Tibial nerve (tissue), 4 donors: ENCODE measurements at places on chromosomes 1 and 21. TPM values are rescaled to one million over a fixed set of nuclear protein-coding genes. Genes with fewer than 3 reads are reported as not detected.

The NR1I3 gene
- total RNA-seq = not detected

The ANKRD45 gene
- total RNA-seq = not detected

The LYPD8 gene
- total RNA-seq = not detected

The ZNHIT6 gene
- 15.6 TPM for total RNA-seq

The KRTAP21-2 gene
- not detected for total RNA-seq

The C1orf21 gene
- total RNA-seq = 30.6 TPM

The GJB3 gene
- not detected for total RNA-seq

The BRDT gene
- total RNA-seq = not detected

The LCE3D gene
- not detected for total RNA-seq

- no peak for DNase-seq
- H3K27me3 ChIP-seq = no peaks in the 10 kb centered on the region
- no peaks in the 10 kb centered on the region for H3K36me3 ChIP-seq
Observed at GRCh38 chr1:58206749-58207148, 339.8 kb downstream of the OMA1 start.

- H3K27ac ChIP-seq = no peak overlapping the region
- no peak overlapping the region for H3K4me3 ChIP-seq
- H3K4me1 ChIP-seq = no peaks in the 10 kb centered on the region
- no peaks in the 10 kb centered on the region for H3K36me3 ChIP-seq
Observed at GRCh38 chr1:5296557-5297179, 642.3 kb downstream of the AJAP1 start.

GRCh38 chr1:24300971-24301784 lies 18.0 kb upstream of the GRHL3 start:
- H3K4me1 ChIP-seq = peaks cover 7% of the 10 kb centered on the region
- peaks cover 21% of the 10 kb centered on the region for H3K27me3 ChIP-seq
- no peak overlapping the region for H3K4me3 ChIP-seq
- H3K27ac ChIP-seq = no peak overlapping the region

DNA sequence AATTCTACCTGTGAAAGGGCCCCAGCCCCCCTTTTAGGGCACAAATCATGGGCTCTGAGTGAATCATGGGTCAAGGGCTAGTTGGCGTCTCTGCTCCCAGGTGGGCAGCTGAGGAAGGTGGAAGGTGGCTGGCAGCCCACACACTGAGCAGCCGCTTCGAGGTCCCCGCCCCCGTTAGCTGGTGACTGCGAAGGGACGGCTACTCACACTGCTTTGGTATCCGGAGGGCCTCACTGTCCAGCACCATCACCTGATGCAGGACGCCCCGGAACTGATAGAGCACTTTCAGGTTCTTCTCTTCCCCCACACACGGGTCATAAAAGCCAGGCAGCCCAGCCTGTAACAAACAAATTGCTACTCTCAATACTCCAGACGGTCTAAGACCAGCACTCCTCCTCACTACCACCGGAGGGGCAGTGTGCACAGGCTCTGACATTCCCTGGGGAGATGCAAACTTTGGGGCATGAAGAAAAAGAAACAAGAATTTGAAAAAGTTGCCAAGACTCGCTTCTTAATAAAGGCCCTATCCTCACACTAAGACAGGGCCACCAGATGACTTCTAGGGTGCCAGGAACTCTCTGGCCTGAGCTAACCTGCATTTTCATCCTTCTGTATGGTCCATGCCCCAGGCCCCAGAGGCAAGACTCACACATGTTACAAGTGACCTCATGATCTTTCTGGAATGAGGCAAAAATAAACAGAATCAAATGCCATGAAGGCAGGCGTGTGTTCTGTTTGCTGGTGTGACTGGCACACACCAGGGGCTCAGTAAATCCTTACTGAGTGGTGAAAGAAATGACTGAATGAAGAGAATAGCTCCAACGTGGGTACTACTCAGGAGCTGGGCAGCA lies 11.5 kb downstream of the THAP3 start:
- DNase-seq = no peak
- H3K27ac ChIP-seq = no peak overlapping the region
- peaks cover 93% of the 10 kb centered on the region for H3K36me3 ChIP-seq
- no peak overlapping the region for H3K4me3 ChIP-seq
- H3K27me3 ChIP-seq = no peaks in the 10 kb centered on the region

- no peak overlapping the region for H3K4me3 ChIP-seq
- peak overlapping the region; percentile 70 for H3K27ac ChIP-seq
- H3K27me3 ChIP-seq = no peaks in the 10 kb centered on the region
- H3K36me3 ChIP-seq = no peaks in the 10 kb centered on the region
- no peaks in the 10 kb centered on the region for H3K4me1 ChIP-seq
Observed at GRCh38 chr1:28392027-28392652, 22.6 kb downstream of the PHACTR4 start.

DNA sequence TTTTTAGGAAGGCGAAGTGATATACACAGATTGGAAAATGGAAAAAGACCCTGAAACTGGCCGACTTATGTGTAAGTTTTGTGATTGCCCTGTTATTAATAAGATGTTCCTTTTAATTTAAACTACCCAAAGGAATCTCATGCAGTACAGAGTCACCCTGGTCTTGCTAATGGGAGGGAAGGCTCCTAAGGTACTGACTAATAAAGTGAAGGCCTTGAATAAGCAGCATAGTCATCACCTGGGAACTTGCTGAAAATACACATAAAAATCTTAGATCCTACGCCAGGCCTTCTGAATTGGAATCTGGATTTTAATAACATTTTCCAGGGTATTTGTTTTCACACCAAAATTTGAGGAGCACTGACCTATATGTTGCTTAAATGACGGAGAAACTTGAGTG lies 73.4 kb upstream of the MCOLN3 start:
- no peak overlapping the region for H3K4me3 ChIP-seq
- no peaks in the 10 kb centered on the region for H3K27me3 ChIP-seq
- no peak for DNase-seq
- no peak overlapping the region for H3K27ac ChIP-seq
- H3K4me1 ChIP-seq = no peaks in the 10 kb centered on the region
- no peaks in the 10 kb centered on the region for H3K36me3 ChIP-seq

DNA sequence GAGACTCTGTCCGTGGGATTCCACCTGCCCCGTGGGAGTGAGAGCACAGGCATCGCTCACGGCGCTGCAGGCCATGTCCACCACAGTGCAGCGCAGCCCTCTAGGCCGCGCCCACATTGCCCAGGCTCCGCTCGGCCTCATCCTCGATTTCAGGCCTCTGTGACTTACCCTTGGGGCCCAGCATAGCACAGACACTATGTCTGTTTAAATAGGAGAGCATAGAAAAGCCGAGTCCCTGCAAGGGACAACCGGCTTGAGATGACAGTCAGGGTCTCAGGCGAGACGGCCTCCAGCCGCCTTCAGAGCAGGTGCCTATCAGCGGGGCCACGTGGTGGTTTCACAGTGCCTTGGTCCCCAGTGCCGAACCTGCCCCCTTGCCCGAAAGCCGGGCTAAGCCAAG lies 56.9 kb upstream of the POFUT2 start:
- no peak overlapping the region for H3K4me3 ChIP-seq
- H3K4me1 ChIP-seq = peaks cover 12% of the 10 kb centered on the region
- no peaks in the 10 kb centered on the region for H3K27me3 ChIP-seq
- no peak for DNase-seq
- no peak overlapping the region for H3K27ac ChIP-seq
- H3K36me3 ChIP-seq = no peaks in the 10 kb centered on the region

GRCh38 chr21:36232641-36233040 lies 76.0 kb downstream of the DOP1B start:
- no peaks in the 10 kb centered on the region for H3K27me3 ChIP-seq
- H3K27ac ChIP-seq = no peak overlapping the region
- no peak overlapping the region for H3K4me3 ChIP-seq
- H3K36me3 ChIP-seq = peaks cover 9% of the 10 kb centered on the region

DNA sequence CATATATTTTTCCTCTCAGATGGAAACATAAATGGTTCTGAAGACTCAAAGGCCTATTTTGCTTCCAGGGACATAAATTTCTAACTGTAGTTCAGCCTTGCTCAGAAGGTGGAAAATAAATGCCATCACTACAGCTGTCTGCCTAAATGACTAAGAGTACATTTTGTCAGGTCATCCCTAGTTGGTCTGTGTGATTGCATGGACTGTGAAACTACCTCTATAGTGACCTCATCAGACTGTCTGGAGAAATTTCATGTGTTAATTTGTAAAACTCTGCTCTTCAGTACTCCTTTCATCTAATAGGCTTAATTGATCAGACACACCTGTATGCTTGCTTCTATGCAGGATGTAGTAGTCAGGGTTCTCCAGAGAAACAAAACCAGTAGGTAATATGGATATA lies 886.9 kb downstream of the AMY1C start:
- no peaks in the 10 kb centered on the region for H3K36me3 ChIP-seq
- H3K4me1 ChIP-seq = no peaks in the 10 kb centered on the region
- H3K27me3 ChIP-seq = no peaks in the 10 kb centered on the region
- no peak for DNase-seq
- no peak overlapping the region for H3K27ac ChIP-seq
- H3K4me3 ChIP-seq = no peak overlapping the region

DNA sequence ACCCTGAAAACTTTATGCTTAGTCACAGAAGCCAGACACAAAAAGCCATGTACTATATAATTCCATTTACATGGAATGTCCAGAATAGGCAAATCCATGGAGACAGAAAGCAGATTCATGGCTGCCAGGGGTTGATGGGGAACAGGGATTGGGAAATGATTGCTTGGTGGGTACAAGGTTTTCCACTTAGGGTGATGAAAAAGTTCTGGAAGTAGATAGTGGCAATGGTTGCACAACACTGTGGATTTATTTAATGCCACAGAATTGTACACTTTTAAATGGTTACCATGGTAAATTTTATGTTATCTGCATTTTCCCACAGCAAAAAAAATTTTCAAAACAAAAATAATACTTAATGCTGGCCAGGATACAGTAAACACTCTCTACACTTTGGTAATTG lies 40.6 kb downstream of the ENAH start:
- H3K4me3 ChIP-seq = no peak overlapping the region
- H3K27me3 ChIP-seq = no peaks in the 10 kb centered on the region
- H3K36me3 ChIP-seq = no peaks in the 10 kb centered on the region

DNA sequence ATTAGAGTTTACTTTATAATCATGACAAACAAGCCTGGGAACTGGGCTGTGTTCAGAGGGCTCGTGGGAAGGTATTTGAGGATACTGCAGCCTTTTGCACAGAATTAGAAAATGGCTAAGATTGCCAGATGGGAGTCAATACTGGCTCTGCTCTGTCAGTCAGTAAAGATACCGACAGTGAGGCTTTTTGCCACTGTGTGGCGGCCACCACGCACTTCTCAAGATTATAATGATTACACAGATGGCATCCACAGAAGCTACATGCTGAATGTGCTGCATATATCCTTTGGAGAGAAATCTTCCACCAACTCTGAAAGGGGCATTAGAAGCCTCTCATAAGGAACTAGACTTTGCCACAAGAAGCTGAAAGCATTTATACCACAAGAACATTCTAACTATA lies 213.4 kb upstream of the PTBP2 start:
- no peaks in the 10 kb centered on the region for H3K4me1 ChIP-seq
- H3K27ac ChIP-seq = no peak overlapping the region
- H3K36me3 ChIP-seq = no peaks in the 10 kb centered on the region
- DNase-seq = no peak
- no peak overlapping the region for H3K4me3 ChIP-seq

- H3K4me3 ChIP-seq = no peak overlapping the region
- peak; percentile 75 for DNase-seq
- peak overlapping the region; percentile 22 for H3K27ac ChIP-seq
- no peaks in the 10 kb centered on the region for H3K36me3 ChIP-seq
Observed at GRCh38 chr1:59730759-59731478, 83.8 kb upstream of the HOOK1 start.

- no peaks in the 10 kb centered on the region for H3K36me3 ChIP-seq
- DNase-seq = no peak
- H3K27ac ChIP-seq = no peak overlapping the region
- H3K4me1 ChIP-seq = no peaks in the 10 kb centered on the region
- no peaks in the 10 kb centered on the region for H3K27me3 ChIP-seq
Observed at GRCh38 chr1:168396940-168397684, 116.4 kb downstream of the TBX19 start.

DNA sequence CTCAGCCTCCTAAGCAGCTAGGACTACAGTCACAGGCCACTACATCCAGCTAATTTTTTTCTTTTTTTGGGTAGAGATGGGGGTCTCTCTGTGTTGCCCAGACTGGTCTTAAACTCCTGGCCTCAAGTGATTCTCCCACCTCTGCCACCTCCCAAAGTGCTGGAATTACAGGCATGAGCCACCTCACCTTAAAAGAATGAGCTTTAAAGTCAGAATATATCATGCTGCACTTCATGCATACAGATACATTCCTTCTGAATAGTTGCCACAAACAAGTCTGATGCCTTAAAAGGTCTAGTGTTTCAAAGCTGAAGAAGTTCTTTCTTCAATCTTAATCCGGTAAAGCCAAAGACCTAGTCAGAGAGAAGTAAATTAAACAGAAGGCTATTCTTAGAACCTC lies 23.8 kb upstream of the CPLANE2 start:
- no peak overlapping the region for H3K27ac ChIP-seq
- no peaks in the 10 kb centered on the region for H3K27me3 ChIP-seq
- peaks cover under 1% of the 10 kb centered on the region for H3K36me3 ChIP-seq
- no peak overlapping the region for H3K4me3 ChIP-seq
- DNase-seq = no peak

DNA sequence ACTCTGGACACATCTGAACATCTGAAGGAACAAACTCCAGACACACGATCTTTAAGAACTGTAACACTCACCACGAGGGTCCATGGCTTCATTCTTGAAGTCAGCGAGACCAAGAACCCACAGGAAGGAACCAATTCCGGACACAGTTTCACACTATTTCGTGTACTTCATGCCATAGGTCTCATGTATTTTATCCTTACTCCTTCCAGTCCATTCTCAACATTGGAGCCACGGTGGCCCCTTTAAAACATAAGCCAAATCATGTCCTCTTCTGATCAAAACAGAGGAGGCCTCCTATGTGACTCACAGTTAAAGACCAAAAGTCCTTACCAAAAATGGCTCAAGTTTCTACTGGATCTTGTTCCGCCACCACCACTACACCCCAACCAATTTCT lies 29.8 kb upstream of the RCOR3 start:
- no peak for DNase-seq
- no peaks in the 10 kb centered on the region for H3K36me3 ChIP-seq
- H3K4me3 ChIP-seq = no peak overlapping the region

DNA sequence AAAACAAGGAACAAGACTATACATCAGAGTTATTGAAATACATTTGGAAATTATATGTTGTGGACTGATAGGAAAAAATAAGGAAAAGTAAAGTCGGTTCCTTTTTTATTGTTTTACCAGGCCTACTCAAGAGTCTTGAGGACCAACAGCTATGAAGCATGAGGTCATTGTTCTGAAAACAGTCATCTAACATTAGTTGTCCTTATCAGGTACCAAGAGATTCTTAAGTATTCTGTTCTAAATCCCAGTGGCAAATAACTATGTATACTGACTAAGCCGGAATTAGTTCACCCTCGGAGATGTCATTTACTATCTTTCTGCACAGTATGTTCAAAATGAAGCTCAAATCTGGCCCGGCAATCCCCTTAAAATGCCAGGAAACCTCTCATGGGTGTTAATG lies 585 bp downstream of the ADGRL4 start:
- H3K27me3 ChIP-seq = no peaks in the 10 kb centered on the region
- no peak overlapping the region for H3K27ac ChIP-seq
- DNase-seq = no peak
- H3K4me1 ChIP-seq = no peaks in the 10 kb centered on the region
- H3K4me3 ChIP-seq = no peak overlapping the region
- no peaks in the 10 kb centered on the region for H3K36me3 ChIP-seq

GRCh38 chr1:108819878-108820277 lies 37.0 kb downstream of the AKNAD1 start:
- no peak overlapping the region for H3K27ac ChIP-seq
- no peaks in the 10 kb centered on the region for H3K27me3 ChIP-seq
- no peak for DNase-seq
- peaks cover 27% of the 10 kb centered on the region for H3K4me1 ChIP-seq

- no peaks in the 10 kb centered on the region for H3K36me3 ChIP-seq
- H3K27me3 ChIP-seq = no peaks in the 10 kb centered on the region
- no peak for DNase-seq
- H3K27ac ChIP-seq = no peak overlapping the region
- no peaks in the 10 kb centered on the region for H3K4me1 ChIP-seq
- no peak overlapping the region for H3K4me3 ChIP-seq
Observed at GRCh38 chr21:27001526-27001925, 34.6 kb upstream of the ADAMTS5 start.
